ENCODE measurements at places on chromosomes 2 and 18.

DNA sequence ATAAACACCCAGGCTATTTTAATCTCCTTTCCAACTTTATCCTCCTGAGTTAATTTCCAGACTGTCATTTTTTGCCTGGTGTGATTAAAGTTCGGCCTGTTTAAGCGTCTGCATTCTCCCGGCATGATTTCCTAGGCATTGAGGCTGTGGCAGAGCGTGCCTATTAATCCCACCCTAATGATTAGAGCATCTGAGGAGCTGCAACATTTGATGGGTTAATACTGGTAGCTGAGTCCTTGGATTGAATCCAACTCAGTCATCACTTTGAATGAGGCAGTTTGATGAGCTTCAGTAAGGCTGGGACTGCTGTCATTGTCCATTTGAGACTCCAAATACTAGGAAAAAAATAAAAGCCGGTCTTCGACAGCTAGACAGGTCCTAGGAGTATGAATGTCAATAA lies 882.5 kb downstream of the SLC4A3 start:
- no peak for ATAC-seq

DNA sequence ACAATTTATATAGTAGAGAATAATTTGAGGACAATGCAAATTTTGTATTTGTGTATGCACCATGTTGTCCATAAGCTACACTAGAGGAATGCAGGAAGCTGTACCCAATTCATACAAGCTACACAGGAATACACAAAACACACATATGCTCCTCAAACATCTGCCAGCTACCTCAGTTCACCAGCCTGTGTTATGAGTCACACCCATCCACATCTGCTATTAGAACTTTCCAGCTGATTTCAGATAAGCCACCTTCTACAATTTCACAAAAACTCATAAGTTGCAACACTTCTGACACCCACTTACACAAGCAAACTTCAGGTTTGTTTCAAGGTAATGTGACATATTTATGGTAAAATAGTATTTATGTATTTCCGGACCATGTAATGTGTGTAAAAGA lies 438.9 kb downstream of the SATB2 start:
- no peak for ATAC-seq

GRCh38 chr2:113185664-113186432 lies 12.1 kb downstream of the PSD4 start:
- no peak for ATAC-seq

DNA sequence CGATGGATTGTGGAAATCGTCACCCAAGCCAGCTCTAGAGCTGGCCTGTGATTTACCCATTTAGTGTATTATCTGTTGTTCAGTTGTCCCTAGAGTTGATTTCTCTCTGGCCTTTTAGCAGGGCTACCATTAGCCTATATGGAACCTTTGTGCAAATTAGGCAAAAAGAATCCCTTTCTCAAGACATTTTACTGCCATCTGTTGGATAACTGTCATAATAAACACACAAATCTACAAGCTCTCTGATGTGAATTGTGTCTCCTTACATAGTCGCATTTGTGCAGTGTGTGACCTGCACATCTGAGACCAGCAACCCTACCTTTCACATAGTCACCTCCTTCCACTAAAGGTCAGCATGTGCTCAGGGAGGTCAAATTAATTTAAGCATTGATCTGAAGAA lies 34.0 kb downstream of the LOXHD1 start:
- ATAC-seq, result peak; percentile 8

GRCh38 chr2:46303233-46303632 lies 6.0 kb downstream of the EPAS1 start:
- no peak for ATAC-seq

GRCh38 chr2:100419915-100420314 lies 2.4 kb upstream of the CHST10 start:
- ATAC-seq, result no peak

GRCh38 chr18:43350176-43350575 lies 72.9 kb upstream of the SYT4 start:
- no peak for ATAC-seq

- ATAC-seq, result no peak
Observed at GRCh38 chr2:20588918-20589871, 61.7 kb downstream of the HS1BP3 start.

DNA sequence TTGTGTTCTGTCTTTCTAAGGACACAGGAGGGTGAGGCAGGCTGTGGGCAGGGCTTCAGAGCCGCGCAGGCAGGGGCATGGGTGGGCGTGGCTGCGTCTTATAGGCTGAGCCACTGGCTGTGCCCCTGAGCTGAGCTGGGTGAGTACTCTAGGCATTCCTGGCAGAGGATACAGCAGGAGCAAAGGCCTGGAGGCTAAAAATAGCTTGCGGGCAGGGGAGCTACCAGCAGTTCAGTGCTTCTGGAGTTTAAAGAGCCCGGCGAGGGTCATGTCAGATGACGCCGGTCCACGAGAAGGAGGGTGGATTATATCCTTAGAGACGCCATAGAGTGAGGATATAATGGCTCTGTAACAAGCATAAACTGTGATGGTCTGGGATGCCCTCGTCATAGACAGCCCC lies 31.5 kb upstream of the PDIA6 start:
- no peak for ATAC-seq

DNA sequence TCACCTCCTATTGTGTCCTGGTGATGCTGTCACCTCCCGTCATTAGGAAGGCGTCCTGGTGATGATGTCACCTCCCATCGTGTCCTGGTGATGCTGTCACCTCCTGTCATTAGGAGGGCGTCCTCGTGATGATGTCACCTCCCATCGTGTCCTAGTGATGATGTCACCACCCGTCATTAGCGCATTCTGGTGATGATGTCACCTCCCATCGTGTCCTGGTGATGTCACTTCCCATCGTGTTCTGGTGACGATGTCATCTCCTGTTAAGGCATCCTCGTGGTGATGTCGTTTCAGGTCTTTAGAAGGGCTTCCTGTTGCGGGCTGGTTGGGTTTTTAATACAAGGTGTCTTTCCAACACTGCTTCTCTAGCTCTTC lies 40.7 kb downstream of the CTDP1 start:
- ATAC-seq, result no peak

- ATAC-seq, result peak; percentile 95
Observed at GRCh38 chr2:159516241-159516758, 100.0 kb downstream of the BAZ2B start.

- ATAC-seq, result no peak
Observed at GRCh38 chr2:43314299-43314927, 88.0 kb upstream of the ZFP36L2 start.

- ATAC-seq, result no peak
Observed at GRCh38 chr2:179882851-179883806, 21.7 kb upstream of the ZNF385B start.

DNA sequence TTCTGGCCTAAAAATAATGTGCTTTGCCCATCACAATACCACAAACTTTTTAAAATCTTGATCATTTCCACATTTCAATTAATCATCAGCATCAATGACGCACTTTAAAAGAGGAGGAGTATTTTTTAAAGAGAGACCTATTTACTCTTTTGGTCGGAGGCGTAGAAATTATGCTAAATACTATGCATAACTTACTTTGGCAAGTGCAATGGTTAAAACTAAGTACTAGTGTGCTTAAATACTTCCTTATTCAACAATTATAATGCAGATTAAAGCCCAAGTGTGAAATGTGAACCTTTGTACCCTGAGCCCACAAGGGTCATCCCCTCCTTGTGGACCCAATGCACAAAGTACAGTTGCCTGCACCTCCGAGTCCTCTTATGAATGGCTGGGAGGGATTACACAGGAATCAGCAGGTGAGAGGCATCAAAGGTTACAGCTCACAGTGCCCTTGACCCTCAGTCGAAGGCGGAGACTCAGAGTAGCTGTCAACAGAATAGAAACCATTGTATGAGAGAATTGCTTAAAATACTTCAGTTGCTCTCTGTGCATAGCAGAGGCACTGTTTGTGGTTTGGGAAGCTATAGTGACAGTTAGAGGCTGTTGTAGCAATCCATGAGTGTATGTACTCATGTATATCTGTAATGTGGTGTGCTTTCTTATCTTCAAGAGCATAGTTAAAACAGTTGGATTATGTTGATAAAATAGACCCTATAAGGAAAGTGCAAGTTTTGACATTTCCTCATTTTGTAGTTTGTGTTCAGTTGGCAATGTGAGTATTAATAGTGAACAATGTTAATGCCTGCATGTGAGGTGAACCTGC lies 151.7 kb upstream of the ITGA4 start:
- peak; percentile 80 for ATAC-seq

GRCh38 chr2:85188852-85189251 lies 55.7 kb downstream of the TCF7L1 start:
- no peak for ATAC-seq
